CD4-positive, alpha-beta T cell treated with Interleukin-10 for 1 hour (primary cell): ENCODE measurements at places on chromosomes 1 and 21.

DNA sequence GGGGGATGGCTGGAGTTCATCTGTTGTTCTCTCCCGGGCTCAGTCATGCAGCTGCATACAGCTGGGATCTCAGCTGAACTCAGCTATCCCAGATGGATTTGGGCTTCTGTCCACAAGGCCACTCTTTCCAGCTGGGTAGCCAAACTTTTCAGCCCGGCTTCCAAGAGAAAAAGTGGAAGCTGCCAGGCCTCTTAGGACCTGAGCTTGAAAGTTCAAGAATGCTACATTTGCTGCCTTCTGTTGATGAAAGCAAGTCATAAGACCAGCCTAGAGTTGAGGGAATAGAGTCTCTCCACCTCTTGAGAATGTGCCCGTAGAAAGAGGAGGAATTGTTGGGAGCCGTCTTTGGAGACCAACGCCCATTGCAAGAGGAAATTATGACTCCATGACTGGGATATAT lies 95.3 kb downstream of the C1orf21 start:
- no peak for DNase-seq

DNA sequence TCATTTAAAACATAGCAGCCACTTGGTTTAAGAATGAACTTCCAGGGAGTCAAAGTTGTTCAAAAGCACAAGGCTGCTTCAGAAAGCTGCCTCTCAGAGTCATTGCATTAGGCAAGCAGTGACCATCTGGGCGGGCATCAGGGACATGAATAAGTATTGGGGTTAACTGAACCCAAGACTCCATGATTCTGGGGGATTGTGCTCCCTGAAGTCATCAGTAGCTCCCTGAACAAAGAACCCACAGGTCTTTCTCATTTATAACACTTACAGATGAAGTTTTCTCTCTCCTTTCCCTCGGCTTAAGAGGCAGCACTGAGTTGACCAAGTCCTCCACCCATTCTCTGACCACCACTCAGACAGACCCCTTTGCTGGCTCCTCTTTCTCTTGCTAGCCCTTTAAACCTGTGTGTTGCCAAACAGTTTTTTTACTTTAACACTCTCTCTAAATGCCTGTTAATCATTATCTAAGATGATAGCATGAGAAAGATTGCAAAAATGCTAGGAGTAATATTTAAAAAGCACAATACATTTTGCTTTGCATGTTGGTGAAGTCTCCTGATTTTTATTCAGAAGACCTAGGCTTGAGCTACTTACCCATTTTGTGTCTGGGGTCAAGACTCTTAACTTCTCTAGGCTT lies 77.0 kb upstream of the ARHGAP29 start:
- DNase-seq, result no peak

- no peak for DNase-seq
These were observed 39.5 kb upstream of the ST6GALNAC3 start for GRCh38 chr1:76035053-76035452.

- DNase-seq, result peak; percentile 46
These were observed 61.6 kb downstream of the PTGS2 start for GRCh38 chr1:186618401-186619170.

- no peak for DNase-seq
These were observed 160.0 kb downstream of the PRDM2 start for GRCh38 chr1:13860031-13860430.

- no peak for DNase-seq
These were observed 284.5 kb downstream of the NPHP4 start for GRCh38 chr1:5707566-5708345.

DNA sequence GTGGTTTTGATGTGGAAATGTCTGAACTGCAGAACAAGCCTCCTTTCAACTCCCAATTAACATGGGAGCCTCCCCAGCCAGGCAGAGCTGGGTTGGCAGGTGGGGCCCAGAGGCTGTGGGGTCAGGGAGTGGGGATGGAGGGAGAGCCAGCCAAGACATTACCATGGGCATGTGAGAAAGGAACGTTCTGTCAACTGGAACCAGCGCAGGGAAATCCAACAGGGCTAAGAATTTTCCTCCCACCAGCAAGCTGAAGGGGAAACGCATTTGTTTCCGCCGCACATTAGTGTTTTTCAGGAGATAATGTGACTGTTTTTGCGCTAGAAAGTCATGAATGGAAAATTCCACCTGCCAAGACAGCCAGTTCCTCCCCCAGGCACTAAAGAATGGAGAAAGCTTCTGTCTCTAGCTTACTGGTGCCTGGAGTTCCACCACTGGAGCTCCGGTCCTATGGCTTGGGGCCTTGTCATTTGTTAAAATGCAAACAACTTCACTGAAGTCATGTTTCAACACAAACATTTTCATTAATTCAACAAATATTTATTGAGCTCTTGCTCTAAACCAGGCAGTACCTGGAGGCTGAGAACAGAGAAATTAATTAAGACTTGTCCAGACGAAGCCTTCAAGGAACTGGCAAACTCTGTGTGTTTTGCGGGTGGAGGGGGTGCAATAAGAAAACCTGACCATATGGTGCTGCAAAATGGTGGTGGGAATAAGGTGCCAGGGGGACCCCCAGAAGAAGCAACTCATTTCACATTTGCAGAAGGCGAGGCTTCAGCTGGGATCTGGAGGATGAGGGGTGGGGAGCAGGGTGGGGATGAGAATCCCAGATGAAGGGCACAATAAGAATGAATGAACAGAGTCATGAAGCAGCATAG lies 305.1 kb downstream of the MATN1 start:
- no peak for DNase-seq

DNA sequence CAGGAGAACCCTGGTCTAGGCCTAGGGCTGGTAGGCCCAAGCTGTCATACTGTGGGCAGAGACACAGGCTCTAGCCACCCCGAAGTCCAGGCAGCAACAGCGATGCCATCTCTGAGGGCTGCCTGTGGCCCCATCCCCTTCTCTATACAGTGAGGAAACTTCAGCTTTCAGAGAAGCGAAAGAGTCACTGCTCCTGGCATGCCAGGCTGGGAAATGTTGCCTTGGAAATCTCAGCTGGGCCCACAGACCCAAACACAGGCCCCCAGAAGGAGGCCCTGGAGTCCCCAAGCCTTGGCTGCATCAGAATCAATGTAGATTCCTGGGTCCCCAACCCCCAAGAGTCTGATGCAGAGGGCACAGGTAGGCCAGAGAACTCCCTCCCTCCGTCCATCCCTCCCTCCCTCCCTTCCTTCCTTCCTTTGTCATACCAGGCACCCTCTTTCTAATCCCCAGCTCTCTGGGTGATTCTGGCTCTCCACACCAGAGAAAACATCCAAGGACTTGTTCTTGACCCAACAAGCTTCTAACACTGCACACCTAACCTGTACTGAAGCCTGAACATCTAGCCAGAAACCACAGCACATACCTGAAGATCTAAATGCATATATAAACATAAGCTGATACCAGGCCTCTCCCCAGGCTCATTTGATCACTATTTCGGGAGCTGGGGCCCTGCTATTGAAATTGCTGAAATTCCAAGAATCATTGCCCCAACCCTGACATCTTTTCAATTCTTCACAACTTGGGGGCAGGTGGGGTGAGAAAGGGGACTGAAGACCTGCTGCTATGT lies 143.2 kb upstream of the EDN2 start:
- DNase-seq, result no peak

DNA sequence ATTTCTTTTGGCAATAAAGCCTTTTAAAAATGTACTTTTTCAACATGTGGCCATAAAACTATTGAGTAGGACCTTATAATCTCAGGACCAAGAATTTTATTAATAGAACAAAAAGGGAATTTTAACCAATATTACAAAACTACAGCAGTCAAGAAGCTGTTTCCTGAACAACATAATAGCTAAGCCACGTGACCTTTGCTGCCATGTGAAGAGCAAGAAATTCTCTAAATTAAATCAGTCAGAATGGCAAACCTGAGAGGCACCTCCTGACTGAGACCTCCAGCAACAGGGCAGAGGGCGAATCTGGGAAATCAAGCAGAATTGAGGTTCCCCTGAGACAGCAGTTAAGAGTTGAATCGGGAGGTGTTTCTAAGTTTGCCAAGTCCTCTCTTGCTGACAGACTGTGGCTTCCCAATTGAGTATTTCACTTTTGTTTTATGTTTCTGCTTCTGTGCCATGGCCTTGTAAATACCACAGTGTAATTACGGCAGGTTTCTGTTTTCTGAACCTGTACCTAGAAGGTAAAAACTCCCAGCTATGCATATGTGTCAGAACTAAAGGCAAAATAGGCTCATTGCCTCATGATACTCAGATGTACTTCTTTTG lies 358.4 kb downstream of the NTNG1 start:
- no peak for DNase-seq

DNA sequence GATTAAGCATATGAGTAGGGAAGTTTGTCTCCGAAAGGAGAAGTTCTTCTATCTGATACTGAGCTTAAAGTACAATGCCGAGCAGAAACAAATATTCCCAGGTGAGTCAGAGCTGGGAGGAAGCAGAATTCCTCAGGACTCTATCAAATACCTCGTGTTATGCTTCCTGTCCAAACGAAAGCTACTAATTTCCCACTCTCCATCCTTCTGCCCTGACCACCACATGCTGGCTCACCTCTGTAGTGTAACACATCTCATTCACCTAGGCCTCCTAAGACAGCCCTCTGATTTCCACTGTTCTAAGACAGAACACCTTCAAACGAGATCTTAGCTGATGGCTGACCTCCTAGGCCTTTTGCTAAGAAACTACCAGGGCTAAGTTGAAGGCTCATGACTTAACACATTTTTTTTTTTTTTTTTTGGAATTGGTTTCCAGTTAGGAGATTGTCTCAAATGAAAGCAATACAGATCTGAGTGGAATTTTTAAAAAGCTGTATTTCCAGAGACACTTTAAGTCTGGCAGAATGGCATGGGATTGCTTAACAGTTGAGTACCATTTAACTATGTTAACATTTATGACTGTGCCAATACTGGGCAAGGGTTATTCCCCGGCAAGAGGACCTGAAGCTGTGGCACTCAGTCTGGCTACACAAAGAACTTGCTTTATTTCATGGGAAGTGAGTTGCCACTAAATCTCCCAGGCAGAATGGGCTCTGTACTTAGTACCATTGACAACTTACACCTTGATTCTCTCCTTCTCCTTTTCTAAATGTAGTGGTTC lies 583.4 kb downstream of the DPYD start:
- no peak for DNase-seq
